M059J (cell line): ENCODE measurements at places on chromosomes 12 and 14.

GRCh38 chr12:111126331-111126730, 206.0 kb upstream of the MYL2 start:
- DNase-seq, result no peak

- DNase-seq, result no peak
Measured at GRCh38 chr12:17489452-17489851, 600.5 kb downstream of the RERGL start.

- DNase-seq, result peak; percentile 78
Measured at GRCh38 chr14:65131301-65131701, 29.0 kb upstream of the MAX start.

DNA sequence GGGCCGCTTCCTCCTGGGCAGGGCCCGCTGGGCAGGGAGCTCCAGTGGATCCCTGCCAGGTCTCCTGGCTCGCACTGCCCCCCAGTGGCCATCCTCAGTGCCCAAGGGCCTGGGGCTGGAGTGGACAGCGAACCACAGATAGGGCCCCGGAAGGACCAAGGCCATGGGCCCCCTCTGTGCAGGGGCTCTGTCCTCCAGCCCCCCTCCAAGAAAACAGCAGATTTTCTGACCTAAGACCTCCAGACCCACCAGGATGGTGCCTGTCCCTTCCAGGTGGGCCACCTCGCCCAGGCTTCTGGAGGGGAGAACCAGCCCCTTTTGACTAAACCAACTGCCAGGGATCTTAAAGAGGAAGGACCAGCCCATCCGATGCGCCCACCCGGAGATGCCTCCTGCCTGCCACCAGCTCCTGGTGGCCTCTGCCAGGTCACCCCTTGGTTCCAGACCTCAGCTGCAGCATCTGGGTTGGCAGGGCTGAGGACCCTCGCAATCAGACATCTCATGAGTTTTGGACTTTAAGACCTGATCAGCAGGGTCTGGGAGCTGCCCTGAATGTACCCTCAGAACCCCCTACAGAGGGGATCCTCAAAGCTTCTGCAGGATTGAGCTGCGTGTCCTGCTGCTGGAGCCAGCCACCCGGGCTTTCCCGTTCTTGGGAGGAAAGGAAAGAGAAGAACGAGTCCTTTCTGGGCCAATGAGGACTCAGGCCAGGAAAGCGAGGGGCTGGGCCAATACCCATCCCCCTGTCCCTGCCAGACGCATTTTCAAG, 325.8 kb upstream of the DIO3 start:
- DNase-seq, result peak; percentile 34

DNA sequence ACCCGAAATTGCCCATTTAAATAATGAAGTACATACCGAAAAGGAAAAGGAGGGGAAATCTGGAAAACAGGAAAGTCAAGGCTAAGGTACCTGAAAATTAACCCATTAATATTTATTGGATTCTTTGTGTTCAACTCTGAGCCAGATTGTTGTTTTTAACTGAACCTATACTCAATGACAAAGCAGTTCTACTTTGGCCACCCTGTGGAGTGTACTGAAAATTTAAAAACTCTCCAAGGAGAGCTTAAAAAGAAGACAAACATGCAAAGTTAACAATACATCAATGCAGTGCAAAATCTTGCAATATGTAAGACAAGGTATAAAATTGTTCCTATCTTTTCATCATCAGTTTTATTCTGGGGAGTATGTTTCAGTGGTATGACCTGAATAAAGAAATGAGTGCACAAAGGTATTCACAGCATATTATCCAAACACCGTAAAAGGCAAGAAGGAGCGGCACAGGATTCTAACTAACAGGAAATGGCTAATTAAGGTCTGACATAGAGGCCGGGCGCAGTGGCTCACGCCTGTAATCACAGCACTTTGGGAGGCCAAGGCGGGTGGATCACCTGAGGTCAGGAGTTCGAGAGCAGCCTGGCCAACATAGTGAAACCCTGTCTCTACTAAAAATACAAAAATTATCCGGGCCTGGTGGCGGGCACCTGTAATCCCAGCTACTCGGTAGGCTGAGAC, 1.7 kb downstream of the USP44 start:
- no peak for DNase-seq

DNA sequence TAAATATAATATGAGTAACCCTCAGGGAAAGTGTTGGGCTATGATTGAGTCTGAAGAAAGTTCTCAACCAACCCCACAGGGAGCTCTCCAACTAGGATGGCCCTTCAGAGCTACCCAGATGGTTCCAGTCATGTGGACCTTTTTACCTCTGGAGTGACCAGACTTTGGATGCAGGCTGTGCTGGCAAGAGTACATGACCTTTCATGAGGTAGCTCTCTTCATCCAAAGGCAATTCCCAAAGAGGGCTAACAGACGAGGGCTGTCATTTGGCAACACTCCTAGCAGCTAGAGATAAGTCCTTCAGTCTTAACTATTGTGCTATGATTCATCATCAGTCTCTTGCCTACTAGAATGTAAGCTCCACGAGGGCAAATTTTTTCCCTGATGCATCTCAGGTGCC, 75.4 kb downstream of the DUSP6 start:
- no peak for DNase-seq

- no peak for DNase-seq
Measured at GRCh38 chr12:15244341-15244740, 23.1 kb upstream of the RERG start.

GRCh38 chr14:101858791-101859537, 97.5 kb downstream of the PPP2R5C start:
- no peak for DNase-seq

DNA sequence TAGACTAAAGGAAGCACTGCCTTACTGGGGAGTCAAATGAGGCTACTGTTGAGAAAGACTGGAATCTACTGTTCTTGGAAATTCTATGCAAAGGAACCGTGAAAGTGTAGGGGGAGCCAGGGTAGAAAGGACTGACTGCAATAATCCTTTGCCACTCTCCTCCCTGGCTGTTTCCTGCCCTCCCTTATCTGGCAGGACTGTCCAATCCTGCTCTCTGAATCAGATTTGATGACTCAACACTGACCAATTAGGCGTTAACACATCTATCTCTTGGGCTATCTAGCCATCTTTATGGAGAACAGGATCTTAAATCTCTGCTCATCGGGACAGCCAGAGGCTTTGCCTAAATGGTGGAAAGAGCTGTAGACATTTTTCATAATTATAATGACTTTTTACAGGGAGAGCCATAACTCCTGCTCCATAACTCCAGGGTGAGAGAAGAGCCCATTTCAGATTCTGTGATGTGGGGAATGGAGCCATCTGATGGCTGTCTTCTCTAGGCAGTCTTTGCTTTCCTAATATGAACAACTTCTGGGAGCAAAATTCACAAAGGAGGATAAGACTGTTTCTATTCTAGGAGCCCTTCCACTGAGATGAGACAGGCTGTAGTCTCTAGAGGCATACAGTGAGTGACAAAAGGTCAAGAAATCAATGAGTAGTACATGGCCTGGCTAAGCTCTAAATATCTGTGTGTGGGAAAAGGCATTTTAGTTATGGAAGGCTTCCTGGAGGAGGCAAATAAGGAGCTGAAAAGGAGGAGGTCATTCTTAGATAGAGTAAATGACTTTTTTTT, 68.9 kb upstream of the CISTR start:
- peak; percentile 89 for DNase-seq

- DNase-seq, result peak; percentile 89
Measured at GRCh38 chr12:46386360-46386867, 13.8 kb upstream of the SLC38A2 start.

DNA sequence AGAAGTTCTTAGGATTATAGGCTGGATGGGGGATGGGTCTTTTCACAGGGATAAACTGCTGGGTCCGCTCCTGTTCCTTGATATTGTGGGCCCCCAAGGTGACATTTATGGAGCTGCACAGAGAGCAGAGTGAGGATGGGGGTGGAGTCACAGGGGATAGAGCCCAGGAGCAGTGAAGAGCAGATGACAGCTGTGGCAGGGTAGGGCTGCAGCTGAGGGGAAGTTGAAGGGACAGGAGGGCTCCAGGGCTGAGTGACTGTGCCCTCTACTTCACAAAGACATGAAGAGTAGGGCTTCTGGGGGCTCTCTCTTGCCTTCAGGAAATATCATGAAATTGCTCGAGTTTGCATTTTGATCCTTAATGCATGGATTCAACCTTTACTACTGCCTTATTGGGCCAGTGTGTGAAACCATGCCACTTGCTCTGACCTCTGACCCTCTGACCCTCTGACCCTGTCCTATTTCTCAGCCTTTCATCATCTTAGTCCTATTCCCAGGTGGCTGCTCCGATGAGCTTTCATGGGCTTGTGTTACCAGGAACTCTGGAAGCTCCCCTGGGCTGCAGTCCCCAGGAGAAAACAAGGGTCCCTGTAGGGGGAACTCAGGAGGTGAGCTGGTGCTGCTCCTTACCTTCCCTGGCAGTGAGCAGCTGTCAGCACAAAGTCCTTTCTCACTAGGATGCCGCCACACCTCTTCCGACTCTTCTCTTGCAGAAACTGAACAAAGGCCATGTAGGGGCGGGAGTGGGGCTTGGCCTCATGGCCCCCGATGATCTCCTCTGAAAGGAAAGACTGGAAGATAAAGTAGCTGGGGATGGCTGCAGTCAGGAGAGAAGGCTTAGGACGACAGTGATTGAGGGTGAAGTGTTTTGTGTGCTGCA, 1.6 kb downstream of the GZMH start:
- DNase-seq, result no peak

- DNase-seq, result no peak
Measured at GRCh38 chr12:120422892-120423456, 14.9 kb upstream of the COX6A1 start.

DNA sequence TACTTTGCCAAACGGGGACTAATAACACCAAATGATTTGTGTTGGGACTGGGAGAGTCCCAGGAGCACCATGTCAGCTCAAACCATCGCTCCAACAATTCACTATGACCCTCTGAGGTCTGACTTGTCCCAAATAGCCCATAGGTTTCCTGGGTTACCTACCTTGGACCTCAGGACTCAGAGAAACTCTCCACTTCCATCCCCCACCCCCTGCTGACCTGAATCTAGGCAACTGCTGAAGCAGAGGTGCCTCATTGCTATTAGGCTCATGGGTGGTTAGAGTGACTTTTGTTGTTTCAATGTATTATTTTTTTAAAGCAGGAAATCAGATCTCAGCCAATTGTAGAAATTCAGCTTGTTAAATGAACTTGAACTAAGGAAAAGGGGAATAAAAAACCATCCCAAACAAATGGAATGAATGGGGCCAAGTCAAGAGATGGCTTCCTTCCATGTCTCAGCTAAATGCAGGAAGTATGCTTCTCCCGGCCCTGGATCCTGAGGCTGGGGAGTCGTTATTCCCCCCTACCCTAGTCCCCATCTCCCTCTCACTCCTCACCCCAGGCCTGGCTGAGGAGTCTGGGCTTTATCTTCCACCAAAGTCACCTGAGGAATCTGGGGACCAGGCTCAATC, 80.9 kb upstream of the SLC24A4 start:
- no peak for DNase-seq

DNA sequence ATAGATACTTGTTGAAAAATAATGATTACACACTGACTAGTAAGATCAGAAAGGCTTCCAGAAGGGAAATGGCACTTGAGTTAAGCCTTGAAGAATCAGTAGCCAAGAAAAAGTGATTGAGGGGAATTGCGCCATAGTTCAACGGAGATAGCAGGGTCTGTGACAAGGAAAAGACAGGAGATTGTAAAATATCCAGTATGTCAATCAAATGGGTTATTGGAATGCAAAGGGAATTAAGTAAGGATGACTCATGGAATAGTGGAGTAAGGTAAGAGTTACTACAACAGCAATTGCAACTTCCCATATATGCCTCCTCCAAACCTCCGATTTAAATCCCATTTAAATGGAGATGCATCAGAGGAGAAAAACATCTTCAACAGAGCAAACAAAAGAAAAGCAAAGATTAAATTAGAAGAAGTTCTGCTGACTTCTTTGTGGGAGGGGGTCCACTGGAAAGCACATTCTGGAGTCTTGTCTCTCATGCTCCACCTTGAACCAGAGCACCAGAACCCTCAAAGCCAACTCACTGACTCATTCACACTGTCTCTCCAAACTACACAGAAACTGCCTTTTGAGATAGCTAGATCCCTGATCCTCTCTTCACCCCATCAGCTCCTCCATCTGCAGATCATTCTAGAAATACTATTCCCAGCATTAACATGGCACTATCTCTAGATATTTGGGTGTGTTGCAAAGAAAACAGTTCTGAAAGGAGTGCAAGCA, 138.2 kb downstream of the NUAK1 start:
- DNase-seq, result peak; percentile 37

- no peak for DNase-seq
Measured at GRCh38 chr12:58298803-58299202, 357.4 kb downstream of the ATP23 start.

- no peak for DNase-seq
Measured at GRCh38 chr12:87336814-87337336, 692.3 kb downstream of the C12orf50 start.

- no peak for DNase-seq
Measured at GRCh38 chr14:54457609-54457996, 16.4 kb upstream of the CNIH1 start.

- no peak for DNase-seq
Measured at GRCh38 chr14:33542338-33543287, 408.3 kb downstream of the EGLN3 start.

GRCh38 chr14:64513271-64513670, 8.7 kb downstream of the ZBTB1 start:
- no peak for DNase-seq

DNA sequence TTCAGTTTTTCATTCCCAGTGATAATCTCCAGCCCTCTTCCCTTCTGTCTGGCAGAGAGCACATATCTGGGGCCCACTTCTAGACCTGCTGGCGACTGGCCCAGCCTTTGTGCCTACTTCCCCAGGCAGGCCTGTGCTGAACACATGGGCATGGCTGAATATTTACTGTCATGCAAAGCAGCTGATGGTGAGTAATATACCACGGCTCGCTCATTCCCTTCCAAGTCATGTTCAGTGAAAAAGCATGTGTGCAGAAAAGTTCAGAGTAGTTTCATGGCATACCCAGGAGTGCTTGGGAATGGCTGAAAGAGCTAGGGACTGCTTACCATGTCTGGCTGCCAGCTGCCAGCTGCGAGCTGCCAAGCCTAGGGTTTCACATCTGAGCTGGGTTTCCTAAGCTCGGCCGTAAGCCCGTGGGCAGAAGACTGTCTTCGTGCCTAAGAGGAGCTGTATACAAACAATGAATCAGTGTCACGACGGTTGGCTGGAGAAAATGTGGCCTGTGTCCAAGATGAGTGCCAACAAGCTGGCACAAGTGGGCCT, 179.9 kb upstream of the PELI2 start:
- peak; percentile 65 for DNase-seq

GRCh38 chr14:75369506-75369905, 58.3 kb upstream of the JDP2 start:
- DNase-seq, result no peak

DNA sequence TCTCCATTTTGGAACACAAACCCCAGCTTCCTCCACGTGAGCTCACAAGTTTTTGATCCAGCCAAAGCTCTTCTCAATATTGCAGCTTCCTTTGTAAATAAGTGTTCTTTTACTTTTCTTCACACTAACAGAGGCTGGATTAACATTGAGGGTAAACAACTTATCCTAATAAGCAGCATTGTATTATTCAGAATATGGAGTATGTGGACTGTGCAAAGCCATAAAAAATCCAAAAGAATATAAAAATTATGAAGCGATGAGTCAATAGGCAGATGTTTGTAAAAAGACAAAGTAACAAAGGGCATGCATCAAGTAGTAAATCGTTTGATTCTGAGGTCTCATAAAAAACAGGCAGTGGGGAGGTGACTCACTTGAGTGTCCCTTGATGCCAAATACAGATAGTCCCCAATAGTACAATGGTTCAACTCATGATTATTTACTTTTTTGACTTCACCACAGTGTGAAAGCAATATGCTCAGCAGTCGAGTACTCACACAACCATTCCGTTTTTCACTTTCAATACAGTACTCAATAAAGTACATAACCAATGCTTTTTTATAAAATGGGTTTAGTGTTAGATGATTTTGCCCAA, 23.1 kb upstream of the KCNK10 start:
- peak; percentile 74 for DNase-seq

GRCh38 chr12:54257332-54257731, 22.6 kb downstream of the CBX5 start:
- DNase-seq, result peak; percentile 43
